PC-3 (cell line): ENCODE measurements at places on chromosomes 12 and 14. TPM values are rescaled to one million over a fixed set of nuclear protein-coding genes. Genes with fewer than 3 reads are reported as not detected.

Gene C12orf54
- not detected in 2 replicates for total RNA-seq

Gene TPPP2
- not detected in 2 replicates for total RNA-seq

Gene NTF3
- total RNA-seq, result not detected in 2 replicates

Gene UBE2N
- total RNA-seq, result 128 and 205 TPM in 2 replicates

Gene SERPINA12
- total RNA-seq, result not detected in 2 replicates

Gene MCRS1
- 86.8 and 95.8 TPM in 2 replicates for total RNA-seq

Gene EXOC3L4
- total RNA-seq, result 1.4 and 2.0 TPM in 2 replicates

Gene FKBP4
- 162 and 188 TPM in 2 replicates for total RNA-seq

Gene GLT8D2
- 1.6 TPM in 2 replicates for total RNA-seq

Gene CD69
- 0.75 TPM in 1 of 2 replicates, not detected in the other for total RNA-seq

Gene GPRC5A
- total RNA-seq, result 140 and 144 TPM in 2 replicates

Gene TSPAN8
- 1.3 TPM in 1 of 2 replicates, not detected in the other for total RNA-seq

Gene TDP1
- total RNA-seq, result 42.9 and 51.4 TPM in 2 replicates

Gene JAG2
- total RNA-seq, result 57.1 and 59.3 TPM in 2 replicates

Gene SLC25A3
- total RNA-seq, result 466 and 547 TPM in 2 replicates

Gene ANKRD33
- not detected in 2 replicates for total RNA-seq

Gene P2RX7
- total RNA-seq, result 1.6 and 6.0 TPM in 2 replicates

Gene ESPL1
- 31.6 and 37.3 TPM in 2 replicates for total RNA-seq

Gene ANAPC7
- total RNA-seq, result 80.5 and 112 TPM in 2 replicates
